ENCODE measurements at places on chromosomes 4 and X. TPM values are rescaled to one million over a fixed set of nuclear protein-coding genes. Genes with fewer than 3 reads are reported as not detected.
A peak's percentile ranks its signal among the peaks of the same experiment; 100 is the strongest.

DNA sequence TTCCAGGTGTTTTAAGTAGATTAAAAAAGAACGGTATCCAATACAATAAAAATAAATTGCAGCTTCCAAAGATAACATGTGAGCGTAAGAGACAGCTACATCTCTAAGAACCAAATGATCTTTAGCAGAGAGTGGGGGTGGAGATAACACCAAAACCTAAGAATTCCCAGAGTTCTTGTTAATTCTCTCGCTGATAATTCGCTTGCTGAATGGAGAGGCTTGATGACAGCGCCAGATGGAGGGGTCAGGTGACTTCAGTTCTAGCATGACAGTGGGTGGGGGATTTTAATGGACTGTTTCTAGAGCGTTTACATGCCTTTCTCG lies 2.3 kb downstream of the CLCN4 start:
- no peak overlapping the region for H3K27ac ChIP-seq
- H3K36me3 ChIP-seq, result no peaks in the 10 kb centered on the region
- DNase-seq, result no peak
- no peak overlapping the region for H3K4me3 ChIP-seq
- peaks cover 14% of the 10 kb centered on the region for H3K4me1 ChIP-seq
- H3K27me3 ChIP-seq, result peaks cover 6% of the 10 kb centered on the region

GRCh38 chrX:13658602-13659001 lies 5.7 kb downstream of the TCEANC start:
- peaks cover 4% of the 10 kb centered on the region for H3K4me1 ChIP-seq
- H3K4me3 ChIP-seq, result no peak overlapping the region
- no peaks in the 10 kb centered on the region for H3K27me3 ChIP-seq
- peak overlapping the region; percentile 31 for H3K27ac ChIP-seq
- peak; percentile 75 for DNase-seq

GRCh38 chrX:42954880-42955279 lies 176.9 kb upstream of the PPP1R2C start:
- DNase-seq, result no peak
- no peaks in the 10 kb centered on the region for H3K4me1 ChIP-seq
- no peak overlapping the region for H3K4me3 ChIP-seq
- no peak overlapping the region for H3K27ac ChIP-seq
- H3K27me3 ChIP-seq, result no peaks in the 10 kb centered on the region
- H3K36me3 ChIP-seq, result no peaks in the 10 kb centered on the region

DNA sequence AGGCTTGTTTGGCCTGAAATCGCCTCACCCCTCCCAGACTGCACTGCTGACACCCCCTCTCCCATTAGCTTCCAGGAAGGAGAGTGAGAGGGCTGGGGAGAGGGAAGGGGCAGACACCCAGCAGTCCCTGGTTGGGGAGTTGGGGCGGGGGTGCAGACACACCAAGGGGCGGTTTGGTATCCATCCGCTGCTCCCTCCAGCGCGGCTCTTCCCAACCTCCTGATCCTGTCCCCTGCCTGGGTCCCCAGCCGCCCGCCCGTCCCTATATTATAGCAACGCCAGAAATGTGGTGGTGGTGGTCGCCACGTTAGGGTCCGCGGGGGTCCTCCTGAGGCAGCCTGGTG lies 24.9 kb downstream of the GPRASP3 start:
- no peak for DNase-seq
- no peaks in the 10 kb centered on the region for H3K27me3 ChIP-seq
- H3K36me3 ChIP-seq, result no peaks in the 10 kb centered on the region
- no peak overlapping the region for H3K27ac ChIP-seq
- H3K4me1 ChIP-seq, result no peaks in the 10 kb centered on the region

The NEUROG2 gene
- total RNA-seq, result not detected

- no peaks in the 10 kb centered on the region for H3K36me3 ChIP-seq
- peaks cover 13% of the 10 kb centered on the region for H3K27me3 ChIP-seq
- no peak overlapping the region for H3K27ac ChIP-seq
- H3K4me1 ChIP-seq, result no peaks in the 10 kb centered on the region
Measured at GRCh38 chrX:39816871-39817731, 280.7 kb downstream of the BCOR start.

DNA sequence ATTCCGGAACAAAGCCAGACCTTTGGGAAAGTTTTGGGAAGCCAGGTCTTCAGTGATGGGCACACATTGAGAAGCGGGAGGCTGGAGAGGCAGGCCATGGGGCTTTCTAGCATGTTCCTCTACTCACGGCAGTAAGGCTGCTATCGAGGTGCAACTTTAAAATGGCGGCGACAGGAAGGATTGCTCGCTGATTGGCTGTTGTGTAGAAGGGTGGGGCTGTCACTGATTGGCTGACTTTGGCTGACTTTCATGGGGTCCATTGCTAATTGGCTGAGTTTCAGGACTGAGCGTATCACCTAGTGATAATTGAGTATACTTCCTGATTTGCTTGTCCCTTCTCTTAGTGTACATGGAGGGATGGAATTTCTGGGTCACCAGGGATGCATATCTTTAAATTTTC lies 19.7 kb upstream of the GLOD5 start:
- H3K36me3 ChIP-seq, result no peaks in the 10 kb centered on the region
- no peak overlapping the region for H3K4me3 ChIP-seq
- no peak overlapping the region for H3K27ac ChIP-seq
- peaks cover 4% of the 10 kb centered on the region for H3K4me1 ChIP-seq
- no peaks in the 10 kb centered on the region for H3K27me3 ChIP-seq

DNA sequence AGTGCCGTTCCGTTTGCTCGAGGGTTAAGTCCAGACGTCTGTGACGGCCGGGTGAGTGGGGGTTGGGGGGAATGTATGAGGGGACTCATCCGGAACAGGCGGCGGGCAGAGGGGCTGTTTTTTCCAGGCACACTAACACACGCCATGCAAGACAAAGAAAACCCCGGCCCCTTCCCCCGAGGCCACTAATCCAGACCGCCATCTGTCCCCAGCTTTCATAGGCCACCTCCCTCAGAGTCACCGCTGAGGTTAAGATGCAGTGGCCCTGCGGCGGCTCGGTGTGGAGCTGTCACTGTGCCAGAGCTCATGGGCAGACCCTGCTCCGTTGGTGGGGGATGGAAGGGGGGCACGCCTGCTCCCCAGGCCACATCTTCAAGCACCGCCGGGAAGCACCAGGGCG lies 34.1 kb downstream of the SORCS2 start:
- H3K36me3 ChIP-seq, result no peaks in the 10 kb centered on the region
- H3K27ac ChIP-seq, result no peak overlapping the region
- no peak overlapping the region for H3K4me3 ChIP-seq
- H3K4me1 ChIP-seq, result no peaks in the 10 kb centered on the region

DNA sequence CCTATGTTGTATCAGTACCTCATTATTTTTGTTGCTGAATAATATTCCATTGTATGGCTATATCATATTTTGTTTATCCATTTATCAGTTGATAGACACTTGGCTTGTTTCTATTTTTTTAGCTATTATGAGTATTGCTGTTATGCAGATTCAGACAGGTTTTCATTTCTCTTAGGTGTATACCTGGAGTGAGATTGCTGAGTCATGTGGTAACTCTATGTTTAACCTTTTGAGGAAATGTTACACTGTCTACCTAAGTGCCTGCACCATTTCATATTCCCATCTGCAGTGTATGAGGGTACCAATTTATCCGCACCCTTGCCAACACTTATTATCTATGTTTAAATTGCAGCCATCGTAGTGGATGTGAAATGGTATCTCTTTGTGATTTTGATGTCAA lies 43.0 kb upstream of the SH3RF1 start:
- no peak overlapping the region for H3K27ac ChIP-seq
- no peaks in the 10 kb centered on the region for H3K27me3 ChIP-seq
- peaks cover 49% of the 10 kb centered on the region for H3K4me1 ChIP-seq

The ARHGAP4 gene
- total RNA-seq, result 18.5 TPM

DNA sequence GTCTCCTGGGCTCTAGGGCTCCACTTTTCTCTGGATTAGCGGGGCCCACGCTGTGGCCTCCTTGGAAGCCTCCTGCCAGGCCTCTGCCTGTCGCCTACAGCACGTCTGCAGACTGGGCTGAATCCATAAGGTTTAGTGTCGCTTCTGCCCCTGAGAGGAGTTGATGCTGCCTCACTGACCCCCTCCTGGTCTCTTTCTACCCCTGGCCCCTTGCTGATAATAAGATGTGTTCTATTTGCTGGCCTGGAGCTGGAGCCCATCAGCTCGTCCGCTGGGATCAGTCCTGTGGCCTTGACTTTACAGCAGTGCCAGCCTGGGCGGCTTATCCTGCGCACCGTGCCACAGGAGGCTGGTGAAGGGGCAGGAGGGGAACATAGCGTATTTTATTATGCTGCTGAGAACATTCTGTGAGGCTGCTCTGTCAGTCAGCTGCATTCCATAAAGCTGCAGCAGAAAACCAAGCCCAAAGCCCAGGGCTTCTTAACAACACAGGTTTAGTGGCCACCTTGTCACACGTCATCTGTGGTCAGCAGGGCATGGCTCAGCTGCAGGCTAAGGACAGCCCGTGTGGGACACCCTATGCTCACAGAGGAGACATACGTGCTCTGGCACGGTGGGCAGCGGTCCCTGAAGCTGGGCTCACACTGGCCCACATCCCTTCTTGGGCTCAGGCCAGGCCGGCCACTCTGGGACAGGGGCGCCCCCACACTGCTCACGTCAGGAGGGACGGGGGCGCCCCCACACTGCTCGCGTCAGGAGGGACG lies 29.3 kb upstream of the HGFAC start:
- H3K27me3 ChIP-seq, result no peaks in the 10 kb centered on the region
- no peak overlapping the region for H3K27ac ChIP-seq
- DNase-seq, result no peak
- peaks cover 31% of the 10 kb centered on the region for H3K36me3 ChIP-seq

The GAGE12F gene
- total RNA-seq, result not detected

DNA sequence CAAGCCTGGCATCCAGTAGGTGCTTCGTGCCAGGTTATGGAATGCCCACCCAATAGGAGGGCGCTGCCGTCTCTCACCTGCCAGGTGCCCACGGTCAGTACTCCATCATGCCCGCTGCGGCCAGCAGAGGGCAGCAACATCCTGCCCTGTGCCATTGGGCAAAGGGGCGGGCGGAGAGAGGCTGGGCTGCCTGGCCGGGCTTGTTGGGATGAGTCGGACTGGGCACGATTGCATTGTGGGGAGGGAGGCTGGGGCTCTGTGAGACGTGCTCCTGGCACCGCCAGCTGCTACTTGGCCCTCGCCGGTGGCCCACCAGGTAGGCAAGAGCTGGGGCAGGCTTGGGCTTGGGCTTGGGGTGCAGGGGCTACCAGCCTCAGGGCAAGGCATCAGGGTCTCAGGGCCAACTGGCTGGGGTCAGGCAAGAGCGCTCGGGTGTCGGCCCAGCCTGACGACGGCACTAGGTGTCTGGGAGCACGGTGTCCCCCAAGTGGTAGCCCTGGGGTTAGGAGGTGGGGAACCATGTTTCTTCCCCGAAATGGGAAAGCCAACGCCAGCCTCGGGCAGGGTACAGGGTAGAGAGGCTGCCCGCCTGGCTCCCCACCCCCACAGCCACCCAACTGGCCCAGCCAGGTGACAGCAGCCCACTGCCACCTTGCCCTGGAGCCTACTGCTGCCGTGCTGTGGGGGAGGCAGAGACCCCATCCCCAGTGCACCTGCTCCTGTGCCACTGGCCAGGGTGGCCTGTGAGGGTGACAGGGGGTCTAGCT lies at the start of gene PLXNB3:
PLXNB3 (plus strand) TSS at position 261 of the 767 bp plus-strand sequence. CDS start 1,287 bp downstream, outside the sequence.
- H3K27ac ChIP-seq, result peak within 1 kb of the TSS; percentile 20
- no peaks in the 10 kb centered on the region for H3K36me3 ChIP-seq
- DNase-seq, result peak; percentile 89
- H3K4me3 ChIP-seq, result peak within 1 kb of the TSS; percentile 33
- no peaks in the 10 kb centered on the region for H3K27me3 ChIP-seq
- H3K4me1 ChIP-seq, result peaks cover 34% of the 10 kb centered on the region

The TLR10 gene
- total RNA-seq, result 0.72 TPM

- H3K27me3 ChIP-seq, result no peaks in the 10 kb centered on the region
- H3K27ac ChIP-seq, result no peak overlapping the region
- H3K36me3 ChIP-seq, result no peaks in the 10 kb centered on the region
- H3K4me3 ChIP-seq, result no peak overlapping the region
Measured at GRCh38 chrX:52608961-52609360, 45.7 kb downstream of the SSX7 start.

The SPOCK3 gene
- total RNA-seq, result not detected

The UGT8 gene
- total RNA-seq, result 42.6 TPM

DNA sequence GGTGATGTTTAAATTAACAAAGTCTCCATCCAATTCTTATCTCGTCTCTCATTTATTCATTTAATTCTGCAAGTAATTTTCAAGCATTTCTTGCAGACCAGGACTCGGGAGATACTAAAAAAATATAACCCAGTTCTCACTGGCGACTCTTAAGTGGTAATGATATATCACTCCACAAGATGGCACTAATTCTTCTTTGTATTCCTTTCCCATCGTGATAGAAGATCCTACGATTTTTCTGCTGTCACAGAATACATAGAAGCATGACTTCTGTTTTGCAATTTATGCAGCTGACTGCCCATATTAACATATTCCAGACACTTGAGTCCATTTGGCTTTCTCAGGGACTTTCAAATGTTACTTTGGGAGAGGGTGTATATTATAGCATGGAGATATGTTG lies 64.0 kb upstream of the FGF13 start:
- H3K36me3 ChIP-seq, result no peaks in the 10 kb centered on the region
- H3K4me1 ChIP-seq, result peaks cover 10% of the 10 kb centered on the region
- no peak overlapping the region for H3K27ac ChIP-seq
- DNase-seq, result no peak
- H3K4me3 ChIP-seq, result no peak overlapping the region

The SPACA5B gene
- not detected for total RNA-seq

DNA sequence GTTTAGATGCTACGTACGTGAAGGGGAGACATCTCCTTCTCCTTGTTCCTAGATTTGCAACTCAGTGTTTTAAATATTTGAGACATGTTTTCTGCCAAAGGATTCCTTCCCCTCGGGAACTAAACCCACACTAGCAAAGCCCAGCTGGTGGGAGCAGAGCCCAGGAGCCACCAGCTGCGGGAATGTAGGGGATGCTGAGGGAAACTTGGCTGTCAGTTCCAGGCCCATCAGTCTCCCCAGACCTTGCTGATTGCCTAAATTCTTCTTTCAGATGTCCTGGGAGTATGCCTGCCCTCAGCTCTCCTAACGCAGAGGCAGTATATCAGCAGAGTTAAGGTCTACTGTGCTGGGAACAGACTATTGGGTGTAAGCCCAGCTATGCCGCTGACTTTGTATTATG lies 630.0 kb upstream of the TENM3 start:
- no peaks in the 10 kb centered on the region for H3K4me1 ChIP-seq
- no peaks in the 10 kb centered on the region for H3K36me3 ChIP-seq
- H3K27me3 ChIP-seq, result no peaks in the 10 kb centered on the region
- H3K27ac ChIP-seq, result no peak overlapping the region

The TREX2 gene
- not detected for total RNA-seq

DNA sequence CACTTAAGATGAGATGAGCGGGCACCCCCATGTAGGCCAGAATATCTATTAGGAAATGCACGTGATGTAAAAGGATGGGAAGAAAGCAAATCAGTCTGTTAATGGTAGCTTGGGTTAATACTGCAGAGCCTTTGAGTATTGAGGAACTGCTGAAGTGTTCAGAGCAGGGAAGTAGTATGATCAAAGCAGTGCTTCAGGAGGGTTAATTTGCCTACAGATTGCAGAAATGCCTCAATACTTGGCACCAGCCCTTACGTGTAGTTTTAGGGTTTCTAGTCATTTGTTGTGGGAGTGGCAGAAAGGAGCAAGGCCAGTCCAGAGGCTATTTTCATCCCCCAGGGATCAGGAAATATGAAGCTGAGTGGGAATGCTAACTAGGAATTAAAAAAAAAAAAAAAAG lies 19.7 kb downstream of the ZFX start:
- no peak overlapping the region for H3K27ac ChIP-seq
- H3K36me3 ChIP-seq, result no peaks in the 10 kb centered on the region
- no peaks in the 10 kb centered on the region for H3K27me3 ChIP-seq
- no peak for DNase-seq
- H3K4me3 ChIP-seq, result no peak overlapping the region

The ART3 gene
- total RNA-seq, result 0.55 TPM

Data from stomach (tissue), 19 donors.